ENCODE measurements at places on chromosomes 3 and 15. TPM values are rescaled to one million over a fixed set of nuclear protein-coding genes. Genes with fewer than 3 reads are reported as not detected.

DNA sequence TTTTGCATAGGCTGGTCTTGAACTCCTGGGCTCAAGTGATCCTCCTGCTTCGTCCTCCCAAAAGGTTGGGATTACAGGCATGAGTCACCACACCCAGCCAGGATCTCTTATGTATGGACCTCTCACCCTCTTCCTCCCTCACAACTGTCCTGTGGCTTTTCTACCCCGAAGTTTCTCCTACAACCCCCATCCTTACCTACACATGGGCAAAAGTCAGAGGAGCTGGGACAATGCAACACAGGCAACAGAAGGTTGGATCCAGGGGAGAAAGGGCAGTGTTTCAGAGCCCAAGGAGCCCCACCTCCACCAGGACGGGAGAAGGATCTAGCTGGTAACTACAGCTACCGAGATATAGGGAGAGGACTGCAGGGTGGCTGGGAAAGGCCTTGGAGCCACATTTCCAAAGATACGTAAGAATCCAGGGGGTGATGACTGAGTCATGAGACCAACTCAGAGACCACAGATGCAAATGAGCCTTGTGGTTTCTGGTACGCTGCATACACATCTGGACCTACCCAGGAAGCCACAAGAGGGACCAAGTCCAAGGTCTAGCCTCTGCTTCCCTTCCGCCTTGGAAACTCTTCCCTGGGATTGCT lies 13.6 kb downstream of the IGDCC4 start:
- DNase-seq: no peak

Gene PLA2G4B
- 13.6 TPM for total RNA-seq

Gene SMC4
- 18.4 TPM for total RNA-seq

DNA sequence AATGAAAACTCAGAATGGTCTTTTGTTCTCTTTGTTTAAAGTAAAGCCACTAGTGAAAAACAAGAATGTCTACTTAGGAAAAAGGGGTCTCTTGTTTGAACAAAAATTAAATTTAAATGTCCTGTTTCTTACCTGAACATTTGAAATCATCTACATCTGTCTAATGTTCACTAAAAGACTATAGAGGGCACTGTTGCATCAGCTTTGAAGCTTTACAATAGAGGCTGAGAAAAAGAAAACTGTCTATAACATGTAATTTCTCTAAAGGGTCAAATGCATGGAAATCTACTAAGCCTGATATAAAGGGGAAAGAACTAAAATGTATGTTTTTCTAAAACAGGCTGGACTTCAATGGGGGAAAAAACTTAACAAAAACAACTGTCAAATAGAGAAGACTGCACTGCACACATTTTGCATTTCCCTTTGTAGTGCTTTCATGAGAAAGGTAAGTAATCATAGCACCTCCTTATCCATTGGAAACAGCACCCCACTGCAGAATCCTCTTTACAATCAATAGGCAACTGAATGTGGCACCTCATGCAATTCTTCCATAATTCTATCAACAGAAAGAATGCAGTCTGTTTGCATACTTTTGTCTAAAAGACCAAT lies 26.3 kb downstream of the DPH6 start:
- no peak for DNase-seq

Gene GOLGA8J
- not detected for total RNA-seq

GRCh38 chr3:116000311-116000710 lies 377.0 kb downstream of the GAP43 start:
- no peak for DNase-seq

- DNase-seq: no peak
These were observed 2.2 kb downstream of the TAGLN3 start for GRCh38 chr3:112000966-112001365.

- no peak for DNase-seq
These were observed 71.2 kb downstream of the DGKG start for GRCh38 chr3:186290796-186291195.

Gene MFGE8
- 500 TPM for total RNA-seq

DNA sequence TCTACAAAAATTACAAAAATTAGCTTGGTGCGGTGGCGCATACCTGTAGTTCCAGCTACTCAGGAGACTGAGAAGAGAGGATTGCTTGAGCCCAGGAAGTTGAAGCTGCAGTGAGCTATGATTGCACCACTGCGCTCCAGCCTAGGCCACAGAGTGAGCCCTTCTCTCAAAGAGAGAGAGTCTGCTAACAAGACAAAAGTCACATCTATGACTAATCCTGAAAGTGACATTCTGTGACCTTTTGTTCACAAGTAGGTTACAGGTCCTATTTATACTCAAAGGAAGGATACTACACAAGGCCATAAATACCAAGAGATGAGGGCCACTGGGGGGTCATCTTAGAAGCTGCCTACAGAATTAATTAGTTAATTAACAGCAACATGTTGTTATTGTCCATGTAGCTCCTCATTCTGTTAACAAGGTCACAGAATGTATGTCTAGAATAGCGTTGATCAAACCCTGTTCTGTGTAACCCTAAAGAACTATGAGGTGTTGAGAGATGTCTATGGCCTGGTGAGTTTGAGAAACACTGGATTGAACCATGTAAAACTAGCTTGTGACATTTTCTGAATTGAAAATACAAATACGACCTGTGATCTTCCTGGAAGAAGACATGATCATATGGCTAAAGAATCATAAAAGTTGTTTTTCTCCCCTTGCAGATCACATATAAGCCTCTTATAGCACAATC lies 97.0 kb downstream of the SAMMSON start:
- DNase-seq: no peak

Gene CTXN2
- total RNA-seq: not detected

Gene CFAP100
- total RNA-seq: not detected

- DNase-seq: no peak
These were observed 5.8 kb downstream of the HYAL2 start for GRCh38 chr3:50316657-50317242.

DNA sequence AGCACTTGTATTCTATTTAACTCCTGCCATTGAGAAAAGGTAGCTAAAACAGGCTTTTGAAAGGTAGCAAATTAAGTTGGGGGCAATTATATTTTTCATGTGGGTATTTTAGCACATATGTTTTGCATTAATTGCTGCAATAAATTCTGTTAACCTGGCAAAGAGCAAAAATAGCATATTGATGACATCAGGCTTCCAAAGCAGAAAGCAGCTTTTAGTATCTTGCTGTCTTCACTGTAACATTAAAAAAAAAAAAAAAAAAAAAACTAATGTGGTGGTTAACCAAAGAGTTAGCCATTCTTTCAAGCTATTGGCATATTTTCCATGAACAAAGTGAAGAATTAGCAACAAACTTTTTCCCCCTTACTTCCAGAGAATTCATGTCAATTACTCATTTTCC lies 9.1 kb downstream of the EPHA3 start:
- no peak for DNase-seq

DNA sequence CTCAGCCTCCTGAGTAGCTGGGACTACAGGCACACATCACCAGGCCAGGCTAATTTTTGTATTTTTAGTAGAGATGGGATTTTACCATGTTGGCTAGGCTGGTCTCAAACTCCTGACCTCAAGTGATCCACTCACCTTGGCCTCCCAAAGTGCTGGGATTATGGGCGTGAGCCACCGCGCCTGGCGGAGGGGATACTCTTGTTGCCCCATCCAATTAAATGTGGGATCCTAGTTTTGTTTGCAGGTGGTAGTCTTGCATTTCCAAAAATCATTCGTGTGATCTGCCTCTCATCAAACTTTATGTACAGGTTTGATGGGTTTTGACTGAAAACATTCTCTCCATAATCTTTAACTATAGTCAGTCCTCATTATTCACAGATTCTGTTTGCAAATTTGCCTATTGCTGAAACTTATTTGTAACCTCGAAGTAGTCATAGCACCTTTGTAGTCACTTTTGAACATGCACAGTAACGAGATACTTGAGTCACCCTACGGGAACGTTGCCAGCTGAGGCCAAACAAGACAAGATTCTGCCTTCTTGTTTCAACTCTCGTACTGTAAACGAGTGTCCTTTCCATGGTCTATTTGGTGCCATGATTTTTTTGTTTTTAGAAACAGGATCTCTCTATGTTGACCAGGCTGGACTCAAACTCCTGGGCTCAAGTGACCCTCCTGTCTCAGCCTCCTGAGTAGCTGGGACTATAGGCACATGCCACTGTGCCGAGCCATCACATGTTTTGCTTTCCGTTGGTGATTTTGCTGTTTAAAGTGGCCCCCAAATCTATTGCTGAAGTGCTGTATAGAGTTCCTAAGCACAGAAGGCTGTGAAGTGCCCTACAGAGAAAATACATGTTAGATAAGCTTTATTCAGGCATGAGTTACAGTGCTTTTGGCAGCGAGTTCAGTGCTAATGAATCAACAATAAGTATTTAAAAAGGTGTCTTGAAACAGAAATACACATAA lies 8.1 kb upstream of the MAPK6 start:
- DNase-seq: no peak

- DNase-seq: no peak
These were observed 52.9 kb upstream of the FSIP1 start for GRCh38 chr15:39835550-39835949.

GRCh38 chr3:153756816-153757215 lies 364.4 kb upstream of the ARHGEF26 start:
- no peak for DNase-seq

Gene LYSMD2
- 8.9 TPM for total RNA-seq

Gene SLC9C1
- 1.4 TPM for total RNA-seq

DNA sequence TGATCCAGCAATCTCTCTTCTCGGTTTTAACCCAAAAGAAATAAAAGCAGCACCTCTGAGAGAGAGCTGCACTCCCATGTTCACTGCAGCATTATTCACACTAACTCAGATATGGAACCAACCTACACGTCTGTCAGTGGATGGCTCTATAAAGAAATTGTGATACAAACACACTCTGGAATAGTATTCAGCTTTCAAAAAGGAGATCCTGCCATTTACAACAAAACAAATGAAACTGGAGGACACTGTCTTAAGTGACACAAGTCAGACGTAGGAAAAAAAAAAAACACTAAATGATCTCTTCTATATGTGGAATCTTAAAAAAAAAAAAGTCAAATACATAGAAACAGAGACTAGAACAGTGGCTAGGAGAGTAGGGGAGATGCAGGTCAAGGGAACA lies 9.2 kb downstream of the HERC1 start:
- DNase-seq: no peak

Gene RPLP1
- total RNA-seq: 539 TPM

DNA sequence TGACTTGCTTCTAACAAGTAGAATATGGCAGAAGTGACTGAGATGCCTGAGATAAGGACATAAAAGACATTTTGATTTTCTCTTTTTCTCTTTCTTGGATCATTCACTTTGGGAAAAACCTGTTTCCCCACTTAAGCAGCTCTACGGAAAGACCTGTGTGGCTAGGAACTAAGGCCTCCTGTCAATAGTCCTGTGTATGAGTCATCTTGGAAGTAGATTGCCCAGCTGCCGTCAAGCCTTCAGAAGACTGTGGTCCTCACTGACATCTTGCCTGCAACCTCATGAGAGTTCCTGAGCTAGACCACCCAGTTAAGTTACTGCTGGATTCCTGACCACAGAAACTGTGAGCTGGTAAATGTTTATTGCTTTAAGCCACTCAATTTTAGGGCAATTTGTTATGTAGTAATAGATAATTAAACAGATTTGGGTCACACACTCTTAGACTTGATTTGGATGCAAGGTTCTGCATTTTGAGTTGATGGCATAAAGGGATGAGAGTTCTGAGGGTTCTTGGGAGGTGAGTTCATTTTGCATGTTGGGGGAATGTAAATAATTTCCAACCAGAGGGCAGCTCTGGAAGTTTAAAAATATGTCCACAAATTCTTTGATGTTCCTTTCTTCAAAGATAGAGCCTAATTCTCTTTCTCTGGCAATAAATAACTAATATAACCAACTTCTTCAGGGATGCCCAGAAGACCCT lies 229.2 kb downstream of the SQOR start:
- DNase-seq: no peak

Gene EPHB3
- total RNA-seq: 3.1 TPM

GRCh38 chr3:143951351-143951971 lies 20.2 kb upstream of the DIPK2A start:
- DNase-seq: no peak

- DNase-seq: no peak
These were observed 654.1 kb downstream of the IGSF11 start for GRCh38 chr3:118380576-118380975.

Gene TRPM1
- 1.8 TPM for total RNA-seq

- DNase-seq: no peak
These were observed 17.7 kb downstream of the FRMD4B start for GRCh38 chr3:69368129-69368741.

- DNase-seq: no peak
These were observed 508.8 kb downstream of the RBMS3 start for GRCh38 chr3:29789686-29790085.

GRCh38 chr3:23807424-23808015 lies 1.8 kb downstream of the UBE2E1 start:
- DNase-seq: no peak

GRCh38 chr3:122356402-122356801 lies 26.6 kb downstream of the MIX23 start:
- DNase-seq: no peak

DNA sequence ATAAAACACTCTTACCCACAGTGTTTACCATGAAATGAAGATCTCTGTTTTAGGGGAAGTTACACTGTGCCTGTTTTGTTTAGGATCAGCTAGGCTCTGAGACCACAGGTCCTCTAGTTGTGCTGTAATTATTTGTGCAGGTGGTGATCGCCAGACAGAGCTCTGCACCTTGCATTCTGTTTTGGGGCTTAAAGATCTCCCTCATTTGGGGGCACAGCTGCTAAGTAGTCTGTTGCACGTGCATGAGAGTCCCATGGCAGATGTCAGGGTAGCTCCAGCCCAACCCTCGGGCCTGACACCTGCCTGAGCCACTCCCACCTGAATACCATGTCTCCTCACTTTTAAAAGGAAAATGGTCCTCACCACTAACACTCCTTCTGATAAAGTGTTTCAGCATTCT lies 12.4 kb downstream of the C3orf20 start:
- no peak for DNase-seq

GRCh38 chr3:72982609-72983366 lies 13.8 kb upstream of the PPP4R2 start:
- DNase-seq: no peak

Gene PLSCR5
- total RNA-seq: not detected

- no peak for DNase-seq
These were observed 16.5 kb downstream of the ZXDC start for GRCh38 chr3:126459111-126459762.

DNA sequence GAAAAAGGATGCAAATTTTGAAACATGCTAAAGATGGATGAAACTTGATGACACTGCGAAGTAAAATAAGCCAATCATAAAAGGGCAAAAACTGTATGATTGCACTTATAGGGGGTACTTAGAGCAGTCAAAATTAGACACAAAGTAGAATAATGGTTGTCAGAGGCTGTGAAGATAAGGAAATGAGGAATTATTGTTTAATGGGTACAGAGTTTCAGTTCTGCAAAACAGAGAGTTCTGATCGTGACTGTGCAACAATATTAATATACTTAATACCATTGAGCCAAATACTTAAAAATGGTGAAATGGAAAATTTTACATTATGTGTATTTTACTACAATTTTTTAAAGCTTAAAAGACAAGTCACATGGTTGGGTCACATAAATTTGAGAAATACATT lies 35.1 kb downstream of the UBE3A start:
- no peak for DNase-seq

GRCh38 chr3:59381282-59381681 lies 331.5 kb upstream of the CFAP20DC start:
- no peak for DNase-seq

- no peak for DNase-seq
These were observed 2.2 kb downstream of the RPSA start for GRCh38 chr3:39408493-39409372.

- DNase-seq: no peak
These were observed 29.6 kb downstream of the SH3GL3 start for GRCh38 chr15:83476708-83477107.

Measured in omental fat pad (tissue), 4 donors.